ENCODE measurements at places on chromosomes 4 and X.

GRCh38 chr4:105780176-105780575, 71.6 kb downstream of the GSTCD start:
- DNase-seq, result no peak

GRCh38 chr4:73376976-73377375, 27.1 kb upstream of the ALB start:
- DNase-seq, result no peak

GRCh38 chrX:139907078-139907477, 25.8 kb downstream of the ATP11C start:
- DNase-seq, result no peak

GRCh38 chrX:49859491-49859890, 19.8 kb upstream of the USP27X start:
- no peak for DNase-seq

- DNase-seq, result no peak
These were observed 100.0 kb downstream of the NR3C2 start for GRCh38 chr4:148341980-148342800.

- no peak for DNase-seq
These were observed 67.1 kb upstream of the TAPT1 start for GRCh38 chr4:16293210-16293838.

- DNase-seq, result peak; percentile 60
These were observed 9.7 kb upstream of the MAGEA4 start for GRCh38 chrX:151902813-151903591.

GRCh38 chrX:136165406-136165805, 18.1 kb downstream of the FHL1 start:
- no peak for DNase-seq

DNA sequence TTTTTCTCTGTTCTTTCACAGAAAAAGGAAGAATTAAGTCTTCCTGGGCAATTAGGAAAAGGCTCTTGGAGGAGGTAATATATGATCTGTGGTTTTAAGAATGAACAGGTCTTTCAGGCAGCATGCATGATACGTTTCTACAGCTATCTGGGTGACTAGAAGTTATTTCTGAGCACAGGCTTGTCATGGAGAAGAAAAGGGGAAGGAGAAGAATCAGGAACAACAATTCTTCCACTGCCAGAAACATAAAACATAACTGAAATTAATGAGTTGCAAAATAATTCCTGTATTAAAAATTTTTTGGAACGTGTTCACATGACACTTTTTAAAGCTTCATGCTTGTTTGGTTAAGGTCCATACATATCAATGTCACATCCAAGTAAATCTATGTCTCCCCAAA, 17.7 kb upstream of the STIM2 start:
- DNase-seq, result no peak

- DNase-seq, result no peak
These were observed 963.6 kb upstream of the DIAPH2 start for GRCh38 chrX:95721011-95721410.

GRCh38 chr4:158255727-158256324, 45.5 kb downstream of the TMEM144 start:
- peak; percentile 17 for DNase-seq

GRCh38 chrX:16573781-16574180, 76.2 kb upstream of the S100G start:
- DNase-seq, result peak; percentile 82

- DNase-seq, result no peak
These were observed 113.7 kb upstream of the NEXMIF start for GRCh38 chrX:75038925-75039324.

DNA sequence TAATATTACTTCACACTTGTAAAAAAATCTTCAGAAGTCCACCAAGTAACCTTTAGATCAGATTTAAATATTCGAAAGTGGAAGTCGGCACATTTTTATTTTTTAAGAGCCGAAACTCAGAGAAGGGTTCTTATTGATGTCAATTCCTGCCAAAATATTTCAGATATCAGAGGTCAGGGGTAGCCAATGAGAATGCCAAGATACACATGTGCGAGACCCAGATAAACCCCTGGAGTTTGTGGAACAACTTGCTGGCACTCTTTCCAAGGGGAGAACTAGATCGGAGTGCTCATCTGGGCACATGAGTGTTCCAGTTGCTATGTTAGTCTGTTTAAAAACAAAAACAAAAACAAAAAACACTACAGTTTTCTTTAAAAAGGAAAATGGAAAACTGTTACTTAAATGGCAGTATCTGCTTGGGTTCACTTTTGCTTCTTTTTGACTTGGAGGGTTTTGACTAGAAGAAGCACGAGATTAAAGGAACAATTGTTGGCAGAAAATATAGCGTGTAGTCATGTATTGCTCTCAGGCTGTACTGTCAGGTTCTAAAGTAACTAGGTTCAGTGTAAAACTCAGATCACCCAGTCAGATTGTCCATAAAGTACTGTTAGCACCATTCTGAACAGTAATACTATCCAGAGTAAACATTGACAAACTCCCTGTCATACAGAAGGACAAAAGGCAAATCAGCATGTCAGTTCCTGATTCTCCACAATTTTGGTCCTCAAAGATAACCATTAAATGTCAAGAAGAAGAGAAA, 188.0 kb upstream of the PACRGL start:
- DNase-seq, result no peak

- no peak for DNase-seq
These were observed 5.2 kb downstream of the CXCL1 start for GRCh38 chr4:73874386-73874785.

- DNase-seq, result no peak
These were observed 48.4 kb downstream of the UNC5C start for GRCh38 chr4:95500361-95500760.

- DNase-seq, result no peak
These were observed 1.6 kb upstream of the ANTXR2 start for GRCh38 chr4:80074651-80075050.

DNA sequence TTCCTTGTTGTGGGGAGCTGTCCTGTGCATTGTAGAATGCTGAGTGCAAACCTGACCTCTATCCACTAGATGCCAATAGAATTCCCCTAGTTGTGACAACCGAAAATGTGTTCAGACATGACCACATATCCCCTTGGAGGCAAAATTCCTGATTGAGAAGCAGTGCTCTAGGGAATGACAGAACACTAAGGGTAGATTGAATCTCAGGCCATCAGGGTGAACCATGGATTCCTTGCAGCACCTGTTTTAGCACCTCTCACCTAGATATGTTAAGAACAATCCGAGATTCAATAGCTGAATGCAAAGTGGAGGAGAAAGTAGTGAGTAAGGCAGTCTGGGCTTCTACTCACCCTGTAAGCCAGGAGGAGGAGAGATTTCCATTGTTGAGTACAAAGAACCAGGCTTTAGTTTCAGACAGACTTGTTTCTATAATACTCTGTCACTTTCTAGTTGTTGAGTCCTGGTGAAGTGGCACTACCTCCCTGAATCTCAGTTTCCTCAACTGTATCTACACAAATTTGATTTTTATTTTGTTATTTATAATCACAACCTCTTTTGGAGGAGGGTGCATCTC, 111.0 kb upstream of the RAP2C start:
- DNase-seq, result no peak

GRCh38 chr4:180394312-180394711, 1848.9 kb upstream of the TENM3 start:
- DNase-seq, result no peak

- DNase-seq, result no peak
These were observed 104.6 kb downstream of the PSAPL1 start for GRCh38 chr4:7330031-7330596.

DNA sequence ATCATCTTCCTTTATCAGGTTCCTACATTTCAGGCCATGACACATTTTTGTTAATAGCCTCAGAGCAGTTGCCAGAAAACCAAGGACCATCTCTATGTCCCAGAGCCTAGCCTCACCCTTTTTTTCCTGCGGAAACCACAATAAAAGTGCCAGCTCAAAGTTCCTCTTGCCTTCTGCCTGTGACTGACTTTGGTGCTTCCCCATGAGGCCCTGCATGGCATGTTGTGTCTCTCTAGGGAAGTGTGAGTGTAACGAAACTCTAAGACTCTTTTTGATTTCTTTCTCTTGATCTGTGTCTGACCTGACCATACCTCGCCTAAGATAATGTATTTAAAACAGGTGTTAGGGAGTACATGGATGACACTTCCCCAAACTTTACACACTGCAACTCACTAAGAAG, 642.3 kb upstream of the BOD1L1 start:
- DNase-seq, result no peak

GRCh38 chrX:69014200-69014599, 151.1 kb downstream of the PJA1 start:
- DNase-seq, result peak; percentile 60

DNA sequence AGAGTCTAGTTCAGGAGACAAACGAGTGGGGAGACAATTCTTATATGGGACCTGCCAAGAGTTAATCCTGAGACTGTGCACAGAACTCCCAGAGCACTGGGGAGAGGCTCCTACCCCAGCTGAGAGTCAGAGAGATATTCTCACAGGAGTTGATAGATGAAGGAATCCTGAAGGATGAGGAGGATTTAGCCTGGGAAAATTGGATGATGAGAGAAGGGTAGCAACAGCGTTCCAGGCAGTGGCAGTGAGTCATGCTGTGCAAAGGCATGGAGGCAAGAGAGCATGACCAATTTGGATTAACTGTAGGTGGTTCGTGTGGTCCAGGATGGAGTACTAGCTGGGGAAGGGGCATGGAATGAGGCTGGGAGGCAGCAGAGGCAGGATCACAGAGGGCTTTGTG, 318.6 kb downstream of the LDB2 start:
- DNase-seq, result no peak

GRCh38 chrX:151975228-151975593, 735 bp upstream of the GABRE start:
- DNase-seq, result no peak

GRCh38 chr4:139511320-139511719, 44.7 kb downstream of the SETD7 start:
- no peak for DNase-seq

GRCh38 chr4:88308587-88308986, 24.2 kb upstream of the PPM1K start:
- no peak for DNase-seq

- no peak for DNase-seq
These were observed 52.7 kb upstream of the FTHL17 start for GRCh38 chrX:31124536-31124935.

DNA sequence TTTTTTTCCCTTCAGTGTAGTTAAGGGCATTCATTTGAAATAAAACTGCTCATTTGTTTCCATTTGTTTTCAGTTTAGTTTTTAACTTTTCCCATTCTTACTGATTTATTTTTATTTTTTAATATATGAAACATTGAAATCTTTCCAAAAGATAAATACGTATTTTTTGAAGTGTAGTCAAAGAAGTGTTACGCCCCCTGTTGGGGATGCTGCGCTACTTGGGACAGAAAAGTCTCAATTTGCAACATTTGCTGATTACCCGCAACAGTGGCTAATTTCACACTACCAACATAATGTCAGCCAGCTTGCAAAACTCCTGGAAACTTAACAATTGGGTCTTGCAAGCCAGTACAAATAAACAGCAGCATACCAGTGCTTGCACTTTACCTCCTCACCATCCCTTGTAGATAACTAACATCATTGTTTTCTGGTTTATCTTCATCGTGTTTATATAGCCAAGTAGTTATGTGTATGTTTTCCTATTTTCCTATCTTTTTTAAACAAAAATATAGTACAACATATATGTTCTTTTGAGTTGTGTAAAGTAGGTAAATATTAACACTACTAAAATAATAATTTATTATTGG, 158.6 kb downstream of the STPG2 start:
- no peak for DNase-seq

DNA sequence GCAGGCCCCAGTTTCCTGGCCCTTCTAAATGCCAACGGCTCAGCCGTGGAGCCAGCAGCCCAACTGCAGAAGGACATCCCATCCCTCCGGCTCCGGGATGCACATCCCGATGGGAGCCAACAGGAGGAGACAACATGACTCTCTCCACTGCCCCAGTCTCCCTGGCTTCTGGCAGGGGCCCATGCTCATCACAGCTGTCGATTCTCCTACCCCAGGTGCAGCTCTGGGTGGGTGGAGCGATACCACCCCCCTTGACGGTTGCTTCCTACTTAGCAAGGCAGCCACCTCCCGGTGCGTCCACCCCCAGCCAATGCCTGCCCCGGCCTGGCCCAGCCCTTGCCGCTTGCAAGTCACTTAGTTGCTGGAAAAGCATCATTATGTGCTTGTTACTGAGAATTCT, 19.5 kb downstream of the ZNF275 start:
- no peak for DNase-seq

DNA sequence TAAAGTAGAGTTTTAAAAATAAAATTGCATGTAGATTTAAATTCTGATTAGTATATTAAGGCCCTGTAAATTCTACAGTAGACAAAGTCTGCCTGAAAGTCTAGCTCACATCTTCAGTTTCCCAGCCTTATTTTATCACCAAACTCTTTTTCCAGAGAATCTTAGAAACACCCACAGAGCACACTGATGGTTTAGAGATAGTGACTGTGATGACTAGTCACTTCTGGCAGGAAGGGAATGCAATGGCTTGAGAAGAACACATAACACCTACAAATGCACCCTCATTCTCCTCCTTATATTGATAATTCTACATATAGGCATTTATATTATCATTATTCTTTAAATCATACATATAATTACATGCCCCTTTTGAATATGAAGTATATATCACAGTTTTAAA, 232.9 kb downstream of the ARAP2 start:
- DNase-seq, result no peak

DNA sequence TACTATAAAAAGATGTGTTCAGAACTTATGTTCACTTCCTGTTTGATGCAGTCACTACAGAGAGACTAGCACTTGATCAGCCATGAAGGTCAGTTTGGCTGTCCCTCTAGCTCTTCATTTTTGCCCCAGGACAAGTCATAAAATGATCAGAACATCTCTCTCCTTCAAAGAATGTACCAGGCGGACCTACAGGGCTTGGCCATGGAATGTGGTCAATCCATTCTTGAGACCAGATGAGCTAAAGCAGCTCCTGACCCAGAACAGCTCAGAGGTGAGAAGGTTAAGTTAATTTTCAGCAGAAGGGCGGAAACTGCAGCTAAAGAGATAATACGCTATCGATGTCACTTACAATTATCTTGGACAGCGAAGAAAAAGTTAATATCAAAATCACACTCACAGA, 49.2 kb upstream of the TAB3 start:
- DNase-seq, result no peak

- DNase-seq, result no peak
These were observed 301.2 kb upstream of the PPARGC1A start for GRCh38 chr4:24190761-24191695.

DNA sequence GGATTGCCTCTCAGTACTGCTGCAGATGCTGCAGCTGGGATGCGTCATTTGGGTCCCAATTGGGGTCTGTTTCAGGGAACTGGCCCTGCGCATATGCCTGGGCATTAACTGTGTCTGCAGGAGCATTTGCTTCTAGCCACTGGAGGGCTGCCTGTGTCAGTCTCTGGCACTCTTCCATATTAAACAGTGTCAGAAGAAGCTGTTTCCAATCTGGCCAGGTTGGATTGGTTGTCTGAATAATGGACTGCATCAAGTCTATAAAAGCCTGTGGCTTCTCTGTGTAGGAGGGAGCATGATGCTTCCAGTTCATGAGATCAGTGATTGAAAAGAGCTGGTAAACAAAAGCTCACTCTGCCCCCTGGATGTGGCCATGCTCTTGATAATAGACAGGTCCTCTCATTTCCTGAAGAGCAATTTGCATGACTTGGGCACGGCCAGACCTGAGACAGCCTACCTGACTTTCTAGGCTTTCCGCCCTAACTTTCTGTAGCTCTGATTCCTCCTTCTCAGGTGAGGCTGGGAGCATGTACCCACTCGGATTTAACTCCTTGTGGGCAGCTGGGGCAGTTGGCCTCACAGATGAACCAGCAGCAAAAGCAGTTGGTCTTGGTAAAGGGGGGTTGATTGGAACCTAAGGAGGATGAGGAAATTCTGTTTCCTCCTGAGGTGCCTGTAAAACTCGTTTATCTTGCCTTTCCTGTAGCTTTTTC, 29.2 kb downstream of the SULT1E1 start:
- DNase-seq, result peak; percentile 29

- no peak for DNase-seq
These were observed 191.8 kb downstream of the KDR start for GRCh38 chr4:54933579-54933978.

All from fibroblast of skin of left quadriceps (primary cell).